IPS-NIHi11 (cell line): ENCODE measurements at places on chromosomes 2 and 18.

DNA sequence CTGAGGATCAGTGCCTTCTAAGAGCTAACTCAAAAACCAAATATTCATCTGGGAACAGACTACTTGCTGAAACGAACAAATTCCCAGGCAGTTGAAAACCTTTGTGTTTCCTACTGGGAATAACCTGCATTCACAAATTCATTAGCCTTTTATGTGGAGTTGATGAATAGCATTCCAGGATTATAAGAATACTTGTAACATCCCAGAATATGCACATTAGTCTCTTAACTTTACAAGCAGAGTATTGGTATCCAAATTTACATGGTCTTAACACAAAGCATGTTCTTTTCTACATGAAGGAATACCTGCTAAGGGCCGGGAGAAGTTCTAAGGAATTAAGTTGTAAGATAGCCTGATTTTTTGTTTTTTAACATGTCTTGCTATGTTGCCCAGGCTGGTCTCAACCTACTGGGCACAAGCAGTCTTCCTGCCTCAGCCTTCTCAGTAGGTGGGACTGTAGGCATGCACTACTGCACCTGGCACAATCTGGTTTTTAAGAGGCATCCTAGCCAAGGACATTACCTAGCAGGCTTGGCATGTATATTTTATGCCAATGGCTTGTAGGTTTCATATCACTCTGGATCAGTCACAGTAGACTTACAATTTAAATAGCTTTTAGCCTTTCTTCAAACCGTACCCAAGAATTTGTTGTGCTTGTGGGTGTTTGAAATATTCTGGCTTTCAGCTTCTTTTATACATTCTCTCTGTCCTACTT is 50.7 kb downstream of the MGAT5 start:
- DNase-seq: no peak

DNA sequence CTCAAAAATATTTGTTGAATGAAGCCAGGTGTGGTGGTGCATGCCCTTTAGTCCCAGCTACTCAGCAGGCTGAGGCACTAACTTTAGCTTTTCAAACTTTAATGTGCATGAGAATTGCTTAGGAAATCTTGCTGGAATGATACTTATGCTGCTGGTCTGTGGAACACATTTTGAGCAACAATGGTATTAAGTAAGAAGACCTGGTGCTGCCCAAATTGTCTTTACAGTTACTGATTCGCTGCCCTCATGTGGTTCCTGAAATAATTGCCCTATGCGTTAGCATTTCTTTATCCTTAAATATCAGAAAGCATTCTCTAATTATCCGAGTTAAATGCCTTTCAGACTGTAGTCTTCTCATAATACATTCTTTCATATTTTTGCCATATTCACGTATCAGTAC is 76.0 kb upstream of the SESTD1 start:
- DNase-seq: peak; percentile 28

DNA sequence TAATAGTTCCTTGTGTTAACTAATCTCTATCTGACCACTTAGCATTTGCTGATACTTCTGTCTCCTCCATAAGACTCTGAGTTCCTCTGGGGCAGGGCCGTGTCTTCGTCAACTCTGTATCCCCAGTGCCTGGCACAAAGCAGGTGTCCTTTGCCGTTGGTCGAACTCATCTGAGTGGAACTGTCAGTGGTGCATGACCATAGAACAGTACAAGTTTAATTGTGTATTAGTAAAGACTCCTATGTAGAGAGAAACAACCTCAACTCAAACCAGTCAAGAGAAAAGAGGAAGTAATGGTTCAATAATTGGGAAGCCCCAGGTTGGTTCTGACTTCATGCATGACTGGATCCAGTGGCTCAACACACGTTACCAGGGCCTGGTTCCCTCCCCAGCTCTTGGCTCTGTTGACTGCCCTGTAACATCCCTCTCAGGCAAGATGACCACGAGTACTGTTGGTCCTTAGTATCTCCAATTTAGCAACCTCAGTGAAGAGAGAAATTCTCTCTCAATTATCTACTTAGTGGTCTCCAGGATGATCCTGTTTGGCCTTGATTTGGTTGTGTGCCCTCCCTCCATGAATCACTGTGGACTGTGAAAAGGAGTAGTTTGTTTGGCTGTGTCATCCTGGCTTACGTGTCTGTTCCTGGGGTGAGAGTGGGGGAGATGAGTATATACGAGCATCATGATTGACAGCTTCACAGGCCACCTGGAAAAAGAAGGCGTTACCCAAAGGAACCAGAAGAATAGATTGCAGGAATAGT is 58.5 kb upstream of the MSH6 start:
- peak; percentile 19 for DNase-seq

- no peak for DNase-seq
Measured at GRCh38 chr2:181376442-181376841, 80.7 kb upstream of the ITGA4 start.

- DNase-seq: no peak
Measured at GRCh38 chr2:101063352-101064124, 61.4 kb downstream of the RPL31 start.

DNA sequence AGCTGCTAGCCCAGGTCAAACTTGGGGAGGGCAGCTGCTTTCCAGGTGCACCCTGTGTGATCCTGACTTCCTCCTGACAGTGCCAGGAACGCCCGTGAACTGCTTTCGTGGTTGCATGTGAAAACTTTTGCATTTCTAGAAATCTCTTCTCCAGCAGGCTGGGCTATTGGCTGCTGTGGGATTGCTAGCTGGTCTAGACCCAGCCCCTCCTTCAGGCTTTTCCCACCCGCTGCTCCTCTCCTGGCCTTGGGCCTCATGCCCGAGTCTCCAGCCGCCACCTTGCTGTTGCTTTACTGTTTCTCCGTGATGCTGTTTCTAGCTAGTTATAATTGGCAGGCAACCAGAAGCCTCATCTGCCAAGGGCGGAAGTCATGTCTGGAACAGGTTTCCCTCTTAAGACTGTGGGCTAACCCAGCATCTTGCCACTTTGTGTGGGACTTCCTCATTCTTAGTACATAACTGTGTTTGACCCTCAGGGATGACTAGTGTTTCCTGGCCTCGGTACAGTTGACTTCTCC is 27.0 kb upstream of the MGAT4A start:
- no peak for DNase-seq
